ENCODE measurements at places on chromosomes 7 and 10. TPM values are rescaled to one million over a fixed set of nuclear protein-coding genes. Genes with fewer than 3 reads are reported as not detected.

GRCh38 chr10:133324198-133324792, 12.4 kb downstream of the CALY start:
- no peak for DNase-seq

Gene ZNF37A
- 11.8 TPM for total RNA-seq

Gene STK31
- 2.1 TPM for total RNA-seq

- DNase-seq, result no peak
Observed at GRCh38 chr7:31028417-31028992, 23.6 kb upstream of the ADCYAP1R1 start.

DNA sequence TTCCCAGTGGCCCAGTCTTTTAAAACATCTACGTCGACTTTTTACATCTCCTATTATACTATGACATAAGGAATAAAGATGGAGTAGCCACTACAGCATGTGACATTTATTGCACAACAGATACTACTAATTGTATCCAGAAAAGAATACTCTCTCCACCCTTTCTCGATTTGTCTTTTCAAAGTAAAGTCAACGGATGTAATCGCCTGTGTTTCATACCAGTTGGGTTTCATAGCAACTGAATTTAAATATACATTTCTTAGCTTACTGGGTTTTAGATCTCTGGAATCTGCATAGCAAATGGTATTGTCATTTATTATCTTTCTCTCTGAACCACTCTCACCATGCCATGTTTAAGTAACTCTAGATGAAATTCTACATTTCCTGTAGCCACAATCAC, 86.4 kb upstream of the TRIL start:
- no peak for DNase-seq
